ENCODE measurements at places on chromosomes 3 and 15. TPM values are rescaled to one million over a fixed set of nuclear protein-coding genes. Genes with fewer than 3 reads are reported as not detected.

The LDHAL6B gene
- not detected for total RNA-seq

The LRRC34 gene
- 9.4 TPM for total RNA-seq

The TLR9 gene
- not detected for total RNA-seq

The PPP1R14D gene
- not detected for total RNA-seq

The CDHR4 gene
- not detected for total RNA-seq

Data from RPMI7951 (cell line).